ENCODE measurements at places on chromosomes 11 and 22.

DNA sequence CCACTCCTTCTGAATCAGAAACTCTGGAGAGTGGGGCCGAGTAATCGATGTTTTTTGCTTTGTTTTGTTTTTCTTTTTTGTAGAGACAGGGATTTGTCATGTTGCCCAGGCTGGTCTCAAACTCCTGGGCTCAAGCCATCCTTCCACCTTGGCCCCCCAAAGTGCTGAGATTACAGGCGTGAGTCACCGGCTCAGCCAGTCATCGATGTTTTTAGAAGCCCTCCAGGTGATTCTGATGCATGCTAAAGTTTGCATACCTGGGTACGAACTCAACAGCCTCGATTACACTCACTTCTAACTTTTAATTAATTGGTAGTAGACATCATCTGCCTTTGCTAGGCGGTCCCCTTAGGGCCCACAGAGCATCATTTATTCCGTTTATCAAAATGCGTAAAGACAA lies 50.3 kb downstream of the C11orf71 start:
- no peak for DNase-seq

- no peak for DNase-seq
These were observed 181.5 kb downstream of the CWF19L2 start for GRCh38 chr11:107276077-107276476.

GRCh38 chr22:41842996-41843970 lies 10.4 kb downstream of the SREBF2 start:
- DNase-seq: no peak

DNA sequence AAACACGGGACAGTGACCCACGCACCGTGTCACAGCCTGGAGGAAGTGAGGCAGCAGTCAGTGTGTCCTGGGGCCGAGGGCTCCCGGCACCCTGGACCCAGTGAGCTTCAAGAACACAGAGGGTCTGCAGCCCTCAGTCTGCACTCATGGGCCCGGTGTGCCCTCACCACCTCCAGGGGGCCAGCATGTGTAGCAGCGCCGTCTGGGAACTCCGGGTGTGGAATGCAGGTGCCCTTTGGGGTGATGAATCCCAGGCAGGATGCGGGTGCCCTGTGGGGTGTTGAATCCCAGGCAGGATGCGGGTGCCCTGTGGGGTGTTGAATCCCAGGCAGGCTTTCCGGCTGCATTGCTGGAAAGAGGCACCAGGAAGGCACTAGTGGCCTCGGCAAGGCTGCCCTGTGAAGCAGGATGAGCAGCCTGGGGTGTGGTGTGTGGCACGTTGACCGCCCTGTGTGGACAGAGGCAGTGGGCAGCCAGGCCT lies 1399.9 kb downstream of the BRD1 start:
- DNase-seq: no peak

DNA sequence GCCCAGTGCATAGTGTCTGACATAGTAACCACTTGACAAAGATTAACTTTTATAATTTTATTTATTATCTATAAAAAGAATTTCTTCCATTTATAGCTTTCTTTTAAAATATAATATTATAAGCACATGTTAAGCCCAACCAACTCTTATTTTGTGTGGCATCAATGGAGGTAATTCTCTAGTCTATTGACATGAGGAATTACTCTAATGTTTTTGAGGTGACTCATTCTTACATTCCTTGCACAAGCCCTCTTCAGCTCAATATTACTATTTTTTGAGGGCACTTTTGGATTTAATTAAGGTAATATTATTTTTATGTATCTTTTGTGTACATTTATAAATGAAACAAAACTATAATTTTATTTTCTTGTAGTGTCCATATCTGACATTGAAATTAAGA lies 59.6 kb downstream of the AASDHPPT start:
- no peak for DNase-seq

DNA sequence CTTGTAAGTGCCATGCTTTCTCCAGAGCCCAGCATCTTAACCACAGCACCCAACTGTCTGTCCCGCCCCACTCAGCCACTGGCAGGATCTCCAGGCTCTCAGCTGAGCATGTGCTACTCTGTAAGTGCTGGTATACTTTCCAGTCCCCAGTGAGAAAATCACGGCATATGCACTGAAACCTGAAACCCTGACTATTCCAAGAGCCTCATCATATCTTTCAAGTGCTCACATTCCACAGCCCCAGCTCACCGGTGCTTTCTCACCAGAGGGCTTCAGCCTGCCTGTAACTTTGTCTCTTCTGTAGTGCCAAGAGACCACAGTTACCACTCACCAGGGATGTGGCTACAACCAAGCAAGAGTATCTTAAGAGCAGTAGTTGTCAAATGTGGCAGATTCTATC lies 24.4 kb upstream of the PAMR1 start:
- DNase-seq: no peak

- no peak for DNase-seq
These were observed 87.8 kb downstream of the WNT7B start for GRCh38 chr22:45889093-45889538.

DNA sequence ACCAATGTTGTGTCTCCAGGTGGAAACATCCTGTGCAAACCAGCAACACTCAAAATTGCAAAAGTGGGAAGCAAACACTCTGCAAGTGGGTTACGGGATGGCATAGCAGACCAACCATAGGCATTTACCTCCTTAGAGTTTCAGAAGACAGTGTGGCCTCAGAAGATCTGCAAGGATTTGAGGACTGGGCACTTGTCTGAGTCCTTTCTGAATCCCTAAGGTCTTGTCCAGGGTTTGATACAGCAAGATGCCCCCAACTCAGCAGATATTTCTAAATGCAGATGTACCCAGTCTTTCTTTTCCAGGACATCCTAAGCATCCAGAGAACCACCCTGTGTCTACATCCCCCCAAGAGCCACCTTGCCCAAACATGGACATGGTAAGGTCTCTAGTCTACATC lies 51.7 kb upstream of the SHANK2 start:
- no peak for DNase-seq

- no peak for DNase-seq
These were observed 7.1 kb upstream of the KCNJ11 start for GRCh38 chr11:17395554-17395961.

DNA sequence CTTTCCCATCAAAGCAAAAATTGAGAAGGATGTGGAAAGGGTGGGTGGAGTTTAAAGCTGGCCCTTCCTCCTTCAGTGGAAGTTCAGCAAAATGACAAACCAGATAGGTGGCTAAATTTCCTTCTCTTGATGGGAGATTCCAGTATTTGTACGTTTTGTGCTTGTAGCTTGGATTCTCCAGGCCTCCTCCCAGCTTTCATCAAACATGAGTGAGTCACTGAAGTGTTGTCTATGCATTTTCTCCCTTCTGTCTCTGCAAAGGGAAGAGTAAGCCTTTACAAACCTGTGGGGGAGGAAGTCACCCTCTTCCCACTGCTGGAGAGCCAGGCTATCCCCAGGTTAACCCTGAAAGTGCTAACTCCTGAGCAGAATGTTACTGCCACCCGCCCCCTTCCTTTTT lies 6.4 kb downstream of the MARK2 start:
- DNase-seq: no peak

DNA sequence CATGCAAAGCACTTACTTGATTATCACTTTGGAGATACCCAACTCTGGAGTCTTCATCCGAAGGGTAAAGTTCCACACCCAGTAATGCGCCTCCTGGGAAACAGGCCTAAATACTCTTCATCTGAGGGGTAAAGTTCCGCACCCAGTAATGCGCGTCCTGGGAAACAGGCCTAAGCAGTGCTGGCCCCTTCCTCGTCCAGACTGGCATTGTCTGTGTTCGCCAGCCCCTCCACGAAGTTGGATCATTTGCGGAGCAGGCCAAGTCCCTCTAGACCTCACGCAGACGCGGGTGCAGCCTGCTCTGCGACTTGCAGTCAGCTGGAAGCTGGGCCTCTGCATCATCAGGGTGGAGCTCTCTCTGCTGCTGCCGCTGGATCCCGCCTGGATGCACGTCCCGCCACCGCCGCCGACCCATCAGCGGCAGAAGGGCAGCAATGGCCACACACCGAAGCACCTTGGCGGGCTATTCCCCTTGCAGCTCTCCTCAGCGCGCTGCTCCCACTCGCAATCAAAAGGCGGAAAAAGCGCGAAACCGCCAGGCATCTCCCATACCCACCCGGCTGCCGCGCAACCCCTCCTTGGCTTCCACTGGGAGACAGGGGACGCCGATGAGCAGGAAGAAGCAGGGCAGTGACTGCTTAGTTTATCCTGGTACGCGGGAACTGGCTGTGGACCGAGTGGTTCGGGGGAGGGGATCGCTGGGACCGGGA lies 34.1 kb upstream of the GLYATL1 start:
- DNase-seq: no peak

- DNase-seq: no peak
These were observed 38.3 kb upstream of the HMGXB4 start for GRCh38 chr22:35219012-35219411.

DNA sequence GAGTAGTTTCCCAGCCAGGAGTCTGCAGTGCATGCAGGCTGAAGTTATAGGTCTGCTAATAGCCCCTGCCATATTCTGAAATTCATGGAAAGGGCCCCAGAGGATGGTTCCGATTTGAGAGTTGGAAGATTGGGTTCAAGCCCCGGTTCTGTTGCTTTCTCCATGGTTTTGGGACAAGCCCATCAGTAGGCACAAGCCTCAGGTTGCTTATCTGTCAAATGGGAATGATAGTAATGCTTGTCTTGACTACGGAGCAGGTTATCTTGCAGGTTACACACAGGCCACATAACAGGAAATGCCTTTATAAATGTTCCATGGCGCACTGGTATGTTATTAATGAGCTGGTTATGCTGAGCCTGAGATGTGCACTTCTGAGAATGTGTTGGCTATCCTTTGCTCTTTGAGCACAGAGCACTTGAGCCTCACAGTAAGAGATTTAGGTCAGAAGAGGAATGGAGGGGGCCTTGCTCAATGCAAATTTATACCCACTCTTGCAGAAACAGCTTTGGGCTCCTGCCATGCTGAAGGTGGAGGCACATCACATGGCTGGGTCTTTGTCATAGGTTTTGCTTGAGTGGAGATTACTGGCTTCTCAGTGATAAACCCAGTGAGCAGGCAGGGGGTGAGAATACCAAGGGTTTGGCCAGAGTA lies 47.1 kb downstream of the ZNRF3 start:
- DNase-seq: no peak

- no peak for DNase-seq
These were observed 298.2 kb downstream of the DDX10 start for GRCh38 chr11:108963118-108963517.

- DNase-seq: no peak
These were observed 648.7 kb upstream of the CCDC179 start for GRCh38 chr11:23509023-23509422.

DNA sequence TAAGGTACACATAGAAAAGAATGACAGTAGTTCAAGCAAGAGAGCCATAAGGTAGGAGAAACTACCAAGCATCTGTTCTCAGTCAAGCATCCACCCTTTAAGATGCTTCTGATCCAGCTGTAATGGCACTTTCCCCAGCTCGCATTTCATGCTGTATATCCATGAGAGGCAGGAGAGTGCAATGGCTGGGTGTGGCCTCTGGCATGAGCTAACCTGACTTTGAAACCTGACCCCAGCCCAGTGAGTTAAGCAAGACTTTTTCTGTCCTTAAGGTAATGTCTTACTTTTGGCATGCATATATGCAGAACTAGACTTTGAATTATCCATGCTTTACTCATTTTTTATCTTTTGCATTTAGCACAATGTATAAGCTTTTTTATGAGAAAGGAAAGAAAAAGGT lies 79.8 kb upstream of the CNTN5 start:
- no peak for DNase-seq

DNA sequence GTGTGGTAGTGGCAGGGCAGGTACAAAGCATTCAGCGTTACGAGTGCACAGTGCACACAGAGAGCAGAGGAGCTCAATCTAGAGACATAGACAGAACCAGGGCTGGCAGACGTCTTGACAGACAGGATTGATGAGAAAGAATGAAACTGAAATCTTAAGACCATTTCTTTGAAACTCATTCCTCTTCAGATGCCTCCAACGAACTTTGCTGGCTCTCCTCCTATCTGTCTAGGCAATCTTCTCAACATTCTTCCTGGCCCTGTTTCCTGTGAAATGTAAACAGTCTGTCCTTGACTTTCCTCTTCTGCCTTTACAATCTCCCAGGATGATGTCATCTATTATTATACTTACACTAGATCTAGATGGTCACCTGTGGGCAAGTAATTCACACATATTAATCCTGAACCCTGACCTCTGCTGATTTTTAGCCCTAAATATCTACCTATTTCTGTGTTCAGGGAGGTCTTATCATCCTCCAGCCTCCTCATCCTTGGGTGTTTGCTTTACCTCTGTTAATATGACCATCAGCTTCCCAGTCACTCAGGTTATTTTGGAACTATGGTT lies 119.5 kb downstream of the ENTHD1 start:
- DNase-seq: no peak

DNA sequence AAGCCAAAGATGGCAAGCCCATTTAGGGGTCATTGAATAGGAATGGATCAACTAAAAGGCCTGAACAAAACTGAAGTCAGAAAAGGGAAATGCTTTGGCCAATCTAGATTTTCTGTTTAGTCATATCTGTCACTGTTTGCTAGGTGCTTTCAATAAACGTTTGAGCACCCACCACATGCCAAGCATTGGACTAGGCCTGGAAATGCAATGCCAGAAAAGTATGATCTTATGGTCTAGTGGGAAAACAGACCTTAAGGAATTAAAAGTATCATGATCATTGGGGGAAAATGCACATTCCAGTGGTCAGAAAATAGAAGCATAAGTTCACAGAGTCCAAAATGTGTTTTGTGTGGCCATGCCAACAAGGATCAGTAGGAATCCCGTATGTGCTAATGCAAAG lies 76.8 kb upstream of the BIRC3 start:
- DNase-seq: no peak

GRCh38 chr11:93519179-93519578 lies 24.0 kb downstream of the SMCO4 start:
- no peak for DNase-seq

- no peak for DNase-seq
These were observed 64.5 kb upstream of the PHOX2A start for GRCh38 chr11:72308226-72309073.

GRCh38 chr11:126109941-126110731 lies 47.5 kb upstream of the CDON start:
- no peak for DNase-seq

DNA sequence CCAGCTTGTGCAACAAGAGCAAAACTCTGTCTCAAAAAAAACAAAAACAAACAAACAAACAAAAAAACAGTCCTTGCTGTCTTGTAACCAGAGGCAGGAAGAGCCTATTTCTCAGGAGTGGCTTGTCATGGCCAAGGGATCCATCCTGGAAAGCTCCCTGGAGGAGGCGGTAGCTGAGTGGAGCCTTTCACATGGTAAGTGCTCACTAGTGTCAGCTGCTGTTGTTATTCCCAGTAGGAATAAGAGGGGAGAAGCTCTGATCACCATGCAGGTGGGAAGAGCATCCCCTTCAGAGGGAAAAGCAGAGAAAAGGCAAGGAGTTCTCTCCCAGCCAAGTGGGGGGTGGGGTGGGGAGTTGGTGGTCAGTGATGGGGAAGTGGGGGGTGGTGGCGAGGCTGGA lies 54.6 kb upstream of the WNT7B start:
- DNase-seq: no peak

- no peak for DNase-seq
These were observed 16.2 kb downstream of the MPPED1 start for GRCh38 chr22:43428005-43428485.

- no peak for DNase-seq
These were observed 52.7 kb downstream of the IGF2 start for GRCh38 chr11:2086239-2087040.

GRCh38 chr11:110305169-110306018 lies 9.0 kb upstream of the RDX start:
- no peak for DNase-seq

GRCh38 chr11:13769188-13769587 lies 100.7 kb downstream of the FAR1 start:
- no peak for DNase-seq

GRCh38 chr11:7436657-7437056 lies 48.6 kb upstream of the OLFML1 start:
- no peak for DNase-seq

Data from stimulated activated CD8-positive, alpha-beta memory T cell treated with anti-CD3 and anti-CD28 coated beads, Interleukin-7, amount 100 ng/mL, for 48 hours (primary cell).